HT-29 (cell line): ENCODE measurements at places on chromosomes 7 and 10.

- no peak for DNase-seq
These were observed 264.3 kb downstream of the CACNA2D1 start for GRCh38 chr7:82179311-82179710.

GRCh38 chr7:156020566-156020965 is 208.3 kb upstream of the SHH start:
- no peak for DNase-seq

GRCh38 chr7:13894954-13895353 is 94.5 kb downstream of the ETV1 start:
- no peak for DNase-seq

GRCh38 chr10:97861097-97861750 is 11.6 kb downstream of the GOLGA7B start:
- peak; percentile 17 for DNase-seq

- DNase-seq, result no peak
These were observed 31.3 kb upstream of the DAGLB start for GRCh38 chr7:6479067-6479466.

GRCh38 chr7:133310232-133310862 is 57.5 kb downstream of the EXOC4 start:
- DNase-seq, result no peak

DNA sequence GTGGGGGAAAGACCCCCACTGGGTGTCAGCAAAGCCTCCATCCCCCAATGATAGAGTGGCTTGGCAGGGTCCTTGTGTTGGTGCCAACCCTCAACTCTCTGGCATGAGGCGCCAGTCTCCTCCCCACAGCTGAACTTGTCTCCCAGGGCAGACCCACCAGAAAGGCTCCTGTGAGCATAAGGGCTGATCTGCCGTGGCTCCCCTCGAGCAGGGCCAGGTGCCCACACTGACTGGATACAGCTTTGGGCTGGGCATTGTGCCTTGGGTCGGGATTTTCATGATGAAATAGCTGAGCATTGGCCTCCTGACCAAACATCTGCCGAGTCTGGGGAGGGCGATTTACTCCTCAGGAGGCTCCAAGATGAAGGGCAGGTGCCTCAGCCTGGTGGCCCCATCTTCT is 68.1 kb upstream of the NPTX2 start:
- no peak for DNase-seq

GRCh38 chr10:14384116-14384730 is 53.5 kb upstream of the FRMD4A start:
- DNase-seq, result no peak

- DNase-seq, result no peak
These were observed 29.0 kb upstream of the SOSTDC1 start for GRCh38 chr7:16494551-16494950.

DNA sequence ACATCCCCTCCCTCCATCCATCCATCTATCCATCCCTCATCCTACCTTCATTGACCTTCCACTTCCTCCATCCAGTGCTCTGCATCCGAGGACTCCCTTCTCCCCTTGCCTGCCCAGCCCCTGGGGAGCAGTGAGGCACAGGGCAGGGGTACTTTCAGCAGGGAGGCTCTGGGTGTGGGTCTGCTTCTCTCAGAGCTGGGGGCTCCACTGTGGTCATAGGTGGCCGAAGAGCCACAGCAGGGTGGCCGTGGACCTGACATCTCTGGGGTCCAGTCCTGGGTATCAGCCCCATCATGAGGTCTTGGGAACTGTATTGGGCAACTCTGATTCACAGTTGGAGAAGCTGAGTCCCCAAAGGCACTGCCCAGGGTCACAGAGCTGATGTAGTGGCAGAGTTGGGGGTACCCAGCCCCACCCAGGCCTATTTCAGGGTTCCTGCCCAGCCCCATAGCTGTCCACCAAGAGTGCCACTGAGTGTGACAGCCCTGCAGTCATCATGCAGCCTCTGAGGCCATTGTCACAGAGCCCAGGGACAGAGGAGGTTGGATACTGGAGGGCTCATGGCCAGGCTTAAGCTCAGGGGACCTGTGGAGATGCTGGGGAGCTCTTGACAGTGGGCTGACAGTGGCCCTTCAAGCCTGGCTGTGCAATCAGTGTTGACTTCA is 35.3 kb upstream of the DPYSL4 start:
- no peak for DNase-seq

DNA sequence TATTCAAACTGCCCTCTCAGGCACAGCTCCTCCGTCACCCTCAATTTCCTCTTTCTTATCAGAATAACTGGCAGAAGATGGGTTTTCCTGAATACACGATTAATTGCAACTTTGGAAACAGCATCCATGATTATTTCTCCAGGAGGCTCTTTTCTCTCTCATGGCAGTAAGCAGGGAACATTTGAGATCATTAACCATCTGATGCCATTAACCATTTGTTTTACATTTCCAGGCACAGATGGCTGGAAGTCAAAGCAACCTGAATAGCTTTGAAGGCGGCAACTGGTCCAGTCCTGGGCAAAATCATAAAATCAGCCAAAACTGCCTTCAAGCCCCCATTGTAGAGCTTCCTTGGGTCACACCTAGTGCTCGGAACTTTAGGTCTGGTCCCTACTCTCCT is 289.5 kb upstream of the AOAH start:
- DNase-seq, result no peak

DNA sequence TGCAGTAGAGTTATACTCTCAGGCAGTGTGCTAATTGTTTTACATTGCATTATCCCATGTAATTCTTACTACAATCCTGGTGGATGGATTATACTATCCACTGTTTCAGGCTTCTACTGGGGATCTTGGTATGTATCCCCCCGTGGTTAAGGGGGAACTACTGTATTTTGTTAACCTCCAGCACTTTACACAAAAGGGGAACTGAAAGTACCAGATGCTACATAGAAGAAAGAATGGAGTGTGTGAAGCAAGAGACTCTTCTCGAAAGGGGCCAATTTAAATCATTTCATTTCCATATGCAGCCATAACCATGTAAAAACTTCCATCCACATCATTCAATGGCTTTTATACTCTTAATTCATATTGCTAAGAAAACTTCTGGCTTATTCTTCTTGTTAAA is 69.4 kb downstream of the C1GALT1 start:
- no peak for DNase-seq

- DNase-seq, result peak; percentile 77
These were observed 11.5 kb upstream of the PLAU start for GRCh38 chr10:73899423-73899822.

GRCh38 chr10:70477661-70478162 is 855 bp upstream of the PALD1 start:
- DNase-seq, result peak; percentile 78

- no peak for DNase-seq
These were observed 144.8 kb downstream of the MYOF start for GRCh38 chr10:93337309-93337721.

GRCh38 chr10:58743466-58744115 is 230.9 kb downstream of the BICC1 start:
- no peak for DNase-seq

GRCh38 chr10:11035301-11035991 is 17.8 kb downstream of the CELF2 start:
- DNase-seq, result peak; percentile 7

GRCh38 chr7:27161214-27161720 is 4.1 kb downstream of the HOXA9 start:
- no peak for DNase-seq

- DNase-seq, result no peak
These were observed 77.4 kb downstream of the ZNF365 start for GRCh38 chr10:62451611-62451975.

DNA sequence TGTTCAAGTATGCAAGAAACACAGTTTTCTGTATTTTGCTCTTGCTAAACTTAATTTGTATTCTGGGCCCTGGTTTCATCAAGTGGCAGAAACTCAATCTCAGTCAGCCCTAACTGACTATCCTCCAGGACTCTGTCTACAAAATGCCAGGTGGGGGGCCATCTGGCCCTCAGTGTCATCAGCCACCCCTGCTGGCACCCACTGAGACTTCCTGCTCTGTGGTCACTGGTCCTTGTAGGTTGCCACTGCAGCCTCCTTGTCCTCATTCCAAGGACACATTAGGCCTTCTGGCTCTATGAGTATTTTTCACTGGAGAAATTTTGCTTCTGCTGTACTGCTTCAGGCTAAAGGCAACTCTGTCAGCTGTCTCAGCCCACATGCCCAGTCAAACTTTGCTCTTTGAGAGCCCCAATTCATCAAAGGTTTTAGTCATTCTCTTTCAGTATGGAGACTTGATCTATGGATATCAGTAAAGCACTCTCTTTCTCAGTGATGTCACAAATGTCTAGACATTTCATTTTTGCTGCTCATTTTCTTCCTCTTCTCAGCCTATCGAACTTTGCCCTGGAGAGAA is 163.6 kb downstream of the KCND2 start:
- no peak for DNase-seq
